Activated CD4-positive, alpha-beta T cell treated with anti-CD3 and anti-CD28 coated beads, Interleukin-2, amount 10 ng/mL, durations not matched to agents 24 days and 14 days (primary cell): ENCODE measurements at places on chromosomes 13 and 19. TPM values are rescaled to one million over a fixed set of nuclear protein-coding genes. Genes with fewer than 3 reads are reported as not detected.

GRCh38 chr19:29708554-29709439 is 6.3 kb downstream of the C19orf12 start:
- DNase-seq = no peak

DNA sequence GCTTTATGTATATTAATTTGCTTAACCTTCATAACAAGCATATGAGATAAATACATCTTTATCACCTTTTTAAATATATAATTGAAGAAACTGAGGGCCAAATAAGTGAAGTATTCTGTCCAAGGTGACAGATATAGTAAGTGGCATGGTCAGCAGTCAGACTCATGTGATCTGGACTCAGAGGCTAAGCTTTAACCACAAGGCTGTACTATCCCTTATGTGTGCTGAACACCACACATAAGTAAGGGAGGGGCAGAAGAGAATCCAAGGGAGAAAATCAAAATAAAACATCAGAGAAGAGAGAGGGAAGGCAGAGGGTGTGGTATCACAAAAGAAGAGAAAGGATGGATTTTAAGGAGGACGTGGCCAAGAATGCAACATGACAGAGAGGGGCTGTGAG is 348.4 kb downstream of the EFNB2 start:
- DNase-seq = no peak

- DNase-seq = no peak
Observed at GRCh38 chr19:6413291-6413690, 11.3 kb downstream of the KHSRP start.

ERICH4 gene
- total RNA-seq = not detected in 2 replicates

KLK7 gene
- total RNA-seq = not detected in 2 replicates

- no peak for DNase-seq
Observed at GRCh38 chr13:35720290-35720689, 243.8 kb upstream of the MAB21L1 start.

PSG5 gene
- not detected in 2 replicates for total RNA-seq
